ENCODE measurements at places on chromosomes 5 and 9. TPM values are rescaled to one million over a fixed set of nuclear protein-coding genes. Genes with fewer than 3 reads are reported as not detected.

The HAVCR2 gene
- total RNA-seq, result 3.7 TPM

The OGN gene
- total RNA-seq, result 39.1 TPM

The GNAQ gene
- total RNA-seq, result 13.4 TPM

DNA sequence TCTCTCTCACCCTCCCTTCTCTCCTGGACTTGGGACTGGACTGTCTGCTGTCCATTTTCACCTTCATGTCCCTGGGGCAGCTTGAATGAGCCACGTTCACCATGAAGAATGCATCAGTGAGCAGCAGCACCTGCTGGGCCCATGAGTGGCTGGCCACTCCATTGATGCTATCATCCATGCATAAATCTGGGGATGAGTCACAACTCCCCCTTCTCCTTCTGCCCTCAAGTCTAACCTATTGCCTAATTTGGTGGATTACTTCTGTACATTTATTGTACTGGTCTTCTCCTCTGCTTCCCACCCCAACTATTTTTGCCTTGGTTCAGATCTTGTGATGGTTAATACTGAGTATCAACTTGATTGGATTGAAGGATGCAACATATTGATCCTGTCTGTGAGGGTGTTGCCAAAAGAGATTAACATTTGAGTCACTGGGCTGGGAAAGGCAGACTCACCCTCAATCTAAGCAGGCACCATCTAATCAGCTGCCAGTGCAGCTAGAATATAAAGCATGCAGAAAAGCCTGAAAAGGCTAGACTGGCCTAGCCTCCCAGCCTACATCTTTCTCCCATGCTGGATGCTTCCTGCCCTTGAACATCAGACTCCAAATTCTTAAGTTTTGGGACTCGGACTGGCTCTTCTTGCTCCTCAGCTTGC, 46.7 kb downstream of the GDNF start:
- no peak for DNase-seq

DNA sequence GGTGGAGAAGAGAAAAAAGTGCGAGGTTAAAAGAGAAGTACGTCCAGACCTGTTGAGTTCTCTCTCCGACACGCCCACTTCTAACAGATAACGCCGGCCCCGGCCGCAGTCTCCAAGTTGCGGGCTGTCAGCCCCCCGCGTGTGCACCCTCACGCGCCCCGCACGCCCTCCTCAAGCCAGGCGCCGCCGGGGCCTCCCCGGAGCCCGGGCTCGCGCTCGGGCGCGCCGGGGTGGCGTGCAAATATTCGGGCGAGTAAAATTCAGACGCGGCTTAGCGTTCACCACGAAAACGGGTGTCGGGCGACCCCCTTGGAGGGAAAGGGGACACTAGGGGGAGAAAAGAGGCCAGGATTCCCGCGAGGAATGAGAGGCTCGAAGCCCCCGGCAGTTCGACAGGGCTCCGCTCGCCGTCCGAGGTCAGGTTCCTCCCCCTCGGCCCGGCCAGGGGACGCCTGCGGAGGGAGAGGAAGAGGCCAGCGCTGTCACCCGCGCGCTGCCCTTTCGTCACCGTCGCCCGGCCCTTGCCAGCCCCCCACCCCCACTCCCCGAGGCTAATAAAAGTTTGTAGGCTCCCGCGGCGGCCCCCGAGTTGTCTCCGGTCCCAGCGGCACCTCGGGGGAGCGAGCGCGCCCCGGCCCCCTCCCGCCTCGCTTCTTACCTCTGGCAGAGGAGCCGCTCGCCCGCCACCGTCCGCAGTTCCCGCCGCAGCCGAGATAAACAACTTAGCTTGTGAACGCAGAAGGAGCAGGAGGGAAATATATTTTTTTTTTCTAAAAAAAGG, 743 bp downstream of the NR3C1 start:
- peak; percentile 73 for DNase-seq

DNA sequence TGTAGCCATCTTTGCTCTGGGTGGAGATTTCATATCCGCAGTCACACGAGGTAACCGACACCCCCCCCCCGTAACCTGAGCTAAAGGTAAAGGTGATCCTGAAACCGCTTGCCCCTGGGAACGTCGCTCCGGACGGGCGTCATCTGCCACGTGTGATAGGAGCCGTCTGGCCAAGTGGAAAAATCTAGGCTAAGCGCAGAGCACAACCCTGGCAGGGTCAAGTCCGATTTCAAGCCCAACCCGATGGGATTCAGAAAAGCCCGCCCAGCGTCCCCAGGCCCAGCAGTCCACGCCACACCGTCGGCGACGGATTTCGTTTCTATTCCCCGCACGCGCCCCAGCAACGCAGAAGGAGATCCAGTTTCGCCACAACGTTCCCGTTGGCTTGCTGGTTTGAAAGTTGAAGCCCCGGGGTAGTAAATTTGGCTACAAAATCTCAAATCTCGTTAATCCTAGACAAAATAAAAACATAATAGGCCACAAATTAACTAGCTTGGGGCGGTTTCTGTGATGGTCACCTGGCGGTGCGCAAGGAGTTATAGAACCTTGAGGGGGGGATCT, 32.4 kb upstream of the NFIB start:
- DNase-seq, result peak; percentile 83

- no peak for DNase-seq
Observed at GRCh38 chr5:98734646-98735045, 38.8 kb upstream of the RGMB start.
